GM03348 (cell line): ENCODE measurements at places on chromosomes 4 and X.

DNA sequence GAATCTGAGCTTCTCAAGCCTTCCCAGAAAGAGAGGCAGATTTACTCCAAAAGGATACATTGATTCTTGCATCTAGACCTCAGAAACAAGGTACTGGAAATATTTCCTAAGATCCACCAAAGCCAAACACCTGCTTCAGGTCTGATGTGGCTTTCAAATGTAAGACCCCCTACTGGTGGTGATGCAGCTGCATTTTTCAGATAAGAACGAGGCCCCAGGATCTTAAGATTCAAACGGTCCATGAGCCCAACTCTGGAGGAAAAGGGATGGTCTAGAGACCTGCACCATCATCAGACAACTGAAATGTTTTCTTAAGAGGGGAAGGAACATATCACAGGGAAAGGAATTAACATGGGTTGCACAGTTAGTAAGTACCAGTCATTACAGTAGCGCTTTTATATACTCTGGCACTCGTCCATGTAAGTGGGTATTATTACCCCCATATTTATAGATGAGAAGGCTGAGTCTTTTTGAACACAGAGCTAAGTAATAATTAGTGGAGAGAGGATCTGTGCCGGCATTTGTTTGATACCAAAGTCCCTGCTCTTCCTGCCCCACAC, 73.7 kb downstream of the LEF1 start:
- no peak for DNase-seq

DNA sequence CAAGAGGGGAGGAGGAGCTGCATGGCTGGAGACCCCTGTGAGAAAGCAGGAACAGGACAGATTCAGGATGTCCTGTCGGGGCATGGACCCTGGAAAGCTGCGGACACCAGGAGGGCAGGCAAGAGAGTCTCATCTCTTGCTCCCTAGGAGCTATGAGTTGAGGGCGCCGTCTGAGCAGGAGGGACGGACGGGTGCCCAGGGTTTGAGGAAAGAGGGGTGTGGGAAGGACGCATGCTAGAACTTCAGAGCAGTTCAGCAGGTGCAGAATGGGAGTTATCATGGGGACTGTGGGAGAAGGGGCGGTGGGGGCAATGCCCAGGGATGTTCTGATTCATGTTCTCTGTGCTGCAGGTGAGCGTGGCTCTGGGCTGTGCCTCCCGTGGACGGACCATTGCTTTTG, 24.8 kb downstream of the TKTL1 start:
- DNase-seq: no peak

DNA sequence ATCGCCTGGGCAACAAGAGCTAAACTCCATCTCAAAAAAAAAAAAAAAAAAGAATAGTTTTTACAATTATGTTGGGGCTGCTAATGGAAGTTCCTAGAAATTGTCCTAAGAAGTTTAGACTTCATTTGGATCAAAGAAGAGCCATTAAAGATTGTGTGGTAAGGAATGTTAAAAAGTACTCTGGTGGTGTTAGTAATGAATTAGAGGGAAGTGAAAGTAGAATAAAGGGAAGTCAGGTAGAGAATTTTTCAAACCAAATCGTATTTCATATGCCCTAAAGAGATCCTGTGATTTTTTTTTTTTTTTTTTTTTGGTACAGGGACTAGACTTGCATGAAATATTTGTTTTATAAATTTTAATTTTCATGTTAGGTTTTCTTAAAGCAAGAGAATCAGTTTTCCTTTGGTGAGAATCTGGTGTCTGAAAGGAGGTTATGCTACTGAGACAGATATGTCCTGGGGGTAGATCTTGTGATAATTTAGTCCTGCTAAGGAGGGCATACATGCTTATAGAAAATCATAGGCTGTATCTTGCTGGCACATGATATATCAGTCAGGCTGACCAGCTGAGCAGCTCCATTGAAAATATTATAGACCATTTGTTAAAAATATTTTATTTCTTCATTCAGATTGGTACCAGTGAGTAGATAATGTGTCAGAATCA, 10.7 kb downstream of the SEC24B start:
- no peak for DNase-seq

DNA sequence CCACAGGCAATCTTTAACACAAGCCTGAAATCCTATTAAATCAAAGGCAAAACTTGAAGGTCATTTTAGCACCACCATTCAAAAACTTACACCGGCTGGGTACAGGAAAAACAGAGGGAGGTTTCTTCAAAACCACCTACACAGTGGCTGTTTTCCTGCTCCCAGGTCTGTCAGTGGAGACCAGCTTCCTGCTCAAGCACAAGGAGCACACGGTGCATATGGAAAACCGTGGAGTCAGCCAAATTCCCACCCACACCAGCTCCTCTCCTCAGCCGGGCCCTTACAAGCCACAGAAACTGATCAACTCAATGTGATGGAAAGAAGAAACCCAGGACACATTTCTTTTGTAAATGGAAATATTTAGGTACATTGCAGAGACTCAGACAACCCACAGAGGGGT, 14.3 kb upstream of the FAM241A start:
- peak; percentile 33 for DNase-seq

DNA sequence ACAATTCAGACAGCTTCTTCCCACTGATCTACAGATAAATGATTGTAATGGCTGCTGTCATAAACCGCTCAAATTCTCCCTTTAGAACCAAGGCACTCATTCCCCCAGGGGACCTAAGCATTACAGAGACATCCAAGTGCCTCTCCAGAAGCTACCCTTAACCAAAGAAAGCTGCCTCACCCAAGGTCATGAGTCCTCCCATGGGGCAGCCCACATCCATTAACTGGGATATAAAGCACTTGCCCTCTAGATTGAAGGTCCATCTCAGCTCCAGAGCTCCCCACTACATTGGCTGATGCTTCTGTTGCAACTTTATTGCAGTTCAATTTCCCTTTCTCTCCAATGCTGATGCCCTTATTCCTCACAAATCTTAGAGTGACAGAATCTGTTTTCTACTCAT, 40.5 kb upstream of the DCAF8L2 start:
- no peak for DNase-seq
